Endodermal cell (in vitro differentiated cells): ENCODE measurements at places on chromosomes 13 and 19. TPM values are rescaled to one million over a fixed set of nuclear protein-coding genes. Genes with fewer than 3 reads are reported as not detected.

The ZNF723 gene
- total RNA-seq, result not detected in 2 replicates

The ZNF850 gene
- total RNA-seq, result 26.0 and 28.1 TPM in 2 replicates

The IL17D gene
- total RNA-seq, result 0.33 to 0.93 TPM (median 0.87 TPM) in 3 replicates

The PRSS57 gene
- total RNA-seq, result not detected in 2 replicates

The SELENOV gene
- total RNA-seq, result 5.9 to 15.3 TPM (median 14.6 TPM) in 3 replicates

The CEBPA gene
- total RNA-seq, result 1.8 to 4.1 TPM (median 2.3 TPM) in 3 replicates

The CTU1 gene
- total RNA-seq, result 5.1 and 5.5 TPM in 2 replicates

The BAX gene
- 126 to 184 TPM (median 182 TPM) in 3 replicates for total RNA-seq

The ZNF536 gene
- total RNA-seq, result 0.09 TPM in 1 of 3 replicates, not detected in the others

The ANGPTL8 gene
- total RNA-seq, result not detected in 2 replicates

The FCER2 gene
- not detected in 2 replicates for total RNA-seq

The FAM216B gene
- total RNA-seq, result not detected in 3 replicates

DNA sequence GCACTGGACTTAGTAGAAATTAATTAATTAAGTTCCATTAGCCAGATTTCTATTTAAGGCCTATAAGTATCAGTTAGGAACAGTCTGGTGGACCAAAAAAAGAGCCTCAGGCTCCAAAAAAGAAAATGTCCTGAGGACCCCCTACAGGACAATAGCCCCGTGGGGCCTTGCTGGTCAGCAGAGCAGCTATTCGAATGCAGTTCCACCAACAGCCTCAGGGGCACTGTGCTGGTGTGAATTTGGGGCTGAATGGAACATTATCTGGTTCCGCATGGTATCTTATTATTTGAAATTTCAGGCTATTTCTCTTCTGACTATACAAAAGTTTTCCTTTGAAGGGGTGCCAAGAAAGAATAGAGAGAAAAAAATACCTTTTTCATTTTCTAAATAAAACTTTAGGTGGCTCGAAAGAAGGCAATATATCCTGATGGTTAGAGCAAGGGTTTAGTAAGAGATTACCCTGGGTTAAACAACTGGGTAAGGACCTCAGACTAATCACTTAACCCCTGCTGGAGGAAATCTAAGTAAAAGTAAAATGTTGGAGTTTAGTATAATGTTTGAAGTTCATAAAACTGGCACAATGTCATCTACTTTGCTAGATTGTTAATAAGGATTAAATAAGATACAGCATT lies 147.2 kb downstream of the MIPEP start:
- peak; percentile 82 for DNase-seq

GRCh38 chr19:30222992-30223865 lies 149.0 kb upstream of the ZNF536 start:
- DNase-seq, result peak; percentile 72

- DNase-seq, result peak; percentile 81
These were observed 94.8 kb downstream of the SOX1 start for GRCh38 chr13:112161521-112162301.

DNA sequence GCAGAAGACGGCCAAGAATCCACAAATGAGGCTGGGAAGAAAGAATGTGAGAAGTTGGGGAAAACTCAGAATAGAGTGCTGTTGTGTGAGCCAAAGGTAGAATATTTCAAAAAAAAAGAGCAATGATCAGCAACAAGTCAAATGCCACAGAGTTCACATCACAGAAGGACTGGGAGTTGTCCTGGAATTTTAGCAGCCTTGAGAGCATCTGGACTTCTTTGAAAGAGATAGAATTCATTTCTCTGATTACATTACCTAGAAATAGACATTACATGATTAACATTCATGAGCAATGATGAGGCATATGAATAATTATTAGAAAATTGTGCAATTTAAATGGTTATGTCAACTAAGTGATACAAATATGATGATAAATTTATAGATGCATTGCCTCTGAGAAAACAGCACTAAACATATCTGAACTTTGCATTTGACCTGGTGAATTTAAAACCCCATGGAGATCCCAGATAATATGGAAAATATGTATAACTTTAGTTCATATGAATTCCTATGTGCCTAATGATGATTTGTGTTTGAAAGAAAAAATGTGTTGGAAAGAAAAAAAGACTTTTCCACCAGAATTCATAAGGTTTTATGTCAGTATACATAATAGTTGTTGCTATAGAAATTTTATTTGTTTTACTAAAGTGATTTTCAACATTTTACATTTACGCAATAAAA lies 186.2 kb downstream of the POSTN start:
- no peak for DNase-seq

DNA sequence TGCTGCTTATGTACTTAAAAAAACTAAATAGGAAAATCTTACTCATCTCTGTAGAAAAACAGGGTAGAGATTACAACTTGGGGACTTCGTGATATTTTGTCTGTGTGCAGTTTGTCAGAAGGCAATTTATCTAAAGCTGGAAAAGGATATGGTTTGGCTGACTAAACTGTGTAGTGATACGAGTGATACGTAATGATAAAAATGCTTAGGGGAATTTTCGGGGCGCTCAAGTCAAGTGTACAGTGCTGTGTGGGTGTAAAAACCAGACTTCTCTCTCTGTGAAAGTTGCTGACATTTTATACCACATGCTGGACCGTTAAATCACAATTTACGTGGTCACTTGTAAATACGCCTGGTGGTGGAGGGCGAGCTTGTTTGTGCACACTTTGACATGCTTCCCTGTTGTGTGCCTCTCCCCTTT lies 221.7 kb downstream of the KCNRG start:
- DNase-seq, result no peak

DNA sequence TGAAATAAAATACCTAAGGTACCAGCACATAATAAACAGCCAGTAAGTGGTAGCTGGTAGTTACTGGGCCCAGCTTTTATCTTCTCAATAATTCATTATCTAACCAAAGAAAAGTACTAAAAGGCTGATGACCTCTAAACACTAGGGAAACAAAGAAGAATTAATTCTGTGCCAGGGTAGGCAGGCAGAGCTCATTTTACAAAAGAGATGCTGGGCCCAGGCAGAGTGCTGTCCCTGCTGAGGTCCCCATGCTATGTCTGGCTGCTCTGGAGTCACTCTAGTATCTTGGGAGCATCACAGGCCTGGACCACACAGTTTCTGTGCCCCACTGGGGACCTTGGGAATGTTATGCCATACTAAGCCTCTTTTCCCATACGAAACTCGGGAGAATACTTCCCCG lies 18.2 kb downstream of the ZNF507 start:
- DNase-seq, result no peak

- DNase-seq, result peak; percentile 89
These were observed 8.3 kb downstream of the CACTIN start for GRCh38 chr19:3618144-3618810.

DNA sequence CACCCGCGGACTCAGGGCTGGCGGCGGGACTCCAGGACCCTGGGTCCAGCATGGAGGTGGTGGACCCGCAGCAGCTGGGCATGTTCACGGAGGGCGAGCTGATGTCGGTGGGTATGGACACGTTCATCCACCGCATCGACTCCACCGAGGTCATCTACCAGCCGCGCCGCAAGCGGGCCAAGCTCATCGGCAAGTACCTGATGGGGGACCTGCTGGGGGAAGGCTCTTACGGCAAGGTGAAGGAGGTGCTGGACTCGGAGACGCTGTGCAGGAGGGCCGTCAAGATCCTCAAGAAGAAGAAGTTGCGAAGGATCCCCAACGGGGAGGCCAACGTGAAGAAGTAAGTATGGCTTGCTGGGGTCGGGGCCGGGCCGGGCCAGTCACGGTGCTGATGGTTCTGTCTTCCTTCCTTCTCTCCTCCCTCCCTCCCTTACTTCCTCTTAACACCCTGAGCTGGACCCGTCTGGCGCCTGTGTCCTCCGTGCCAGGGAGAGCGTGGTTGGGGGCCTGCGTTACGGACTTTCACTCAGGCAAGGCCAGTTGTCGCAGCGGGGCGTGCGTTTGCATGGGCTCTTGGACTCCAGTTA lies 1.4 kb downstream of the STK11 start:
- DNase-seq, result peak; percentile 78

GRCh38 chr19:39409208-39410016 lies 2.8 kb downstream of the ZFP36 start:
- DNase-seq, result peak; percentile 97

GRCh38 chr13:40241125-40241798 lies 425.2 kb downstream of the FOXO1 start:
- no peak for DNase-seq

- no peak for DNase-seq
These were observed 226.0 kb downstream of the NALCN start for GRCh38 chr13:101190337-101190736.

GRCh38 chr19:1230783-1231489 lies 6.9 kb downstream of the CBARP start:
- DNase-seq, result peak; percentile 81

- no peak for DNase-seq
These were observed 6.7 kb downstream of the TMTC4 start for GRCh38 chr13:100667894-100668293.

DNA sequence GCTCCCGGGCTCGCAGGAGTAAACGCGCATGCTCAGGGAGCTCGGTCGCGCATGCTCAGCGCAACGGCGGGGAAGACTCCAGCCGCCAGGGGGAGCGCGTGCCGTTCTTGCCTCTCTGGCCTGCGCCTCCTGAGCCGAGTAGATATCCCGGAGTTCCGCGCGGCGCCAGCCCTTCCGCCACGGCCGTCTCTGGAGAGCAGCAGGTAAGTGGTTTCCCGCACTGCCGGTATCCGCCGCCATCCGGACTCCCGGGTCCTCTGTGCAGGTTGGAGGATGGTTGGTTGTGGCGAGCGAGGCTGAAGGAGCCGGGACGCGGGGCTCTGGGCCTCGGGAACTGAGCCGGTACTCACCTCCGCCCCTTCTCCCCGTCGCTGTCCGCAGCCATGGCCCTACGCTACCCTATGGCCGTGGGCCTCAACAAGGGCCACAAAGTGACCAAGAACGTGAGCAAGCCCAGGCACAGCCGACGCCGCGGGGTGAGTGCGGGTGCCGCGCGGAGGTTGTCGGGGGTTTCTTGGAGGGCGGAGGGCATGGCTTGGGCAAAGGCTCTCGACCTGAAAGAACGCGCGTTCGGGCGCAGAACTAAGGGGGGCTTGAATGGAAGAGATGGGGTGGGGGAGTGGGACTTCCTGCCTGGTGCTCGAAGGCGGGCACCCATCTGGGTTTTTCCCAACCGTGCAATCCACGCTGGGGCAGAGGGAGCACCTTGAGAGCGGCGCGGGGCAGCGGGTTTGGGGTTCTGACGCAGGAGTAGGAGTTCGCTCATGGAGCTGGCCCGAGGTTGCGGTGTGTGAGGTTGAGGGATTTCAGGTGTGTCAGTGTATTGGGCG lies at the start of gene RPL36:
Gene RPL36, plus strand, starts transcription at position 171 of the 830 bp plus-strand sequence. Its CDS starts 213 bp downstream, at position 384.
- DNase-seq, result peak; percentile 100

DNA sequence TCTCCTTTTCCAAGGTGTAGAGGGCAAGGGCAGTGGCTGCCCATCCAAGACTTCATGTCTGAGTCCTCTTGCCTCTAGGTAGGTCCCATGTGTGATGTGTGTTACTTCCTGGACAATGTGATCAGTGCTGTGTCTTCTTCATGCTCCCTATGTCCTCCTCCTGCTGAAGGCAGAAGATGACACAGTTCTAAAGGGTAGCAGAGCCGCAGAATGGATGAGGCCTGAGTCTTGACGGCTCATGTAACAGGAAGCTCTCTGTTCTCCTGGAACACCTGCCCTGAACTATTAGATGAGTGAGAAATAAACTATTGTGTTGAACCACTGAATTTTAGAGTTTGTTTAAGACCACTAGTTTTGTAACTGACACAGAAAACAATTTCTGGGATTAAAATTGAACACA lies 165.9 kb downstream of the NDFIP2 start:
- no peak for DNase-seq

DNA sequence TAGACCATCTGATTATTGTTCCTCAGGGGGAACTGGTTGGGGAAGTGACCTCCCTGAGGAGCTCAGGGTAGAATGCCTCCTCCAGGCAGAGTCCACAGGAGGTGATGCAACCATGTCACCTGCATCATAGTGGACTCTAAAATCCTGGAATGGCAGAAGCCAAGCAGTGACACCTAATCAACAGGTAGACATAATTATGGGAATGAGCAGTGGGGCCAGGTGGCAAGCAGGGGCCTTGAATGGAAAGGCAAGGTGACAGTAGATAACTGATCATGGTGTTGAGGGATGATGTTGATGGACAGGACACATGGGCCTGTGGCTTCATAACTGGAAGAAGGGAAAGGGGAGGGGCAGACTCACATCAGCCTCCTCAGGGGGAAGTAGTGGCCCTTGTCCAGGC lies 27.3 kb upstream of the IRS2 start:
- DNase-seq, result no peak

DNA sequence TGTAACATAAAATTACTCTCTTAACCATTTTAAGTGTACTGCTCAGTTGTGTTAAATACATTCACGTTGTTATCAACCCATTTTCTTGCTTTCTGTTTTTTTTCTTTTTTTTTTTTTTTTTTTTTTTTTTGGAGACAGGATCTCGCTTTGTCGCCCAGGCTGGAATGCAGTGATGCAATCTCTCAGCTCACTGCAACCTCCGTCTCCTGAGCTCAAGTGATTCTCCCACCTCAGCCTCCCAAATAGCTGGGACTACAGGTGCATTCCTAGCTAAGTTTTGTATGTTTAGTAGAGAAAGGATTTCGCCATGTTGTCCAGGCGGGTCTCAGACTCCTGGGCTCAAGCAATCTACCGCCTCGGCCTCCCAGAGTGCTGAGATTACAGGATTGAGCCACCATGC lies 42.5 kb upstream of the C13orf42 start:
- DNase-seq, result peak; percentile 76

- peak; percentile 55 for DNase-seq
These were observed 247.7 kb downstream of the OLFM4 start for GRCh38 chr13:53276265-53276664.

- no peak for DNase-seq
These were observed 4.3 kb downstream of the CYP2B6 start for GRCh38 chr19:40995355-40995754.

GRCh38 chr19:14843578-14843977 lies 5.1 kb downstream of the OR7A10 start:
- DNase-seq, result no peak

GRCh38 chr19:55600662-55601028 lies 557 bp downstream of the ZNF524 start:
- no peak for DNase-seq

DNA sequence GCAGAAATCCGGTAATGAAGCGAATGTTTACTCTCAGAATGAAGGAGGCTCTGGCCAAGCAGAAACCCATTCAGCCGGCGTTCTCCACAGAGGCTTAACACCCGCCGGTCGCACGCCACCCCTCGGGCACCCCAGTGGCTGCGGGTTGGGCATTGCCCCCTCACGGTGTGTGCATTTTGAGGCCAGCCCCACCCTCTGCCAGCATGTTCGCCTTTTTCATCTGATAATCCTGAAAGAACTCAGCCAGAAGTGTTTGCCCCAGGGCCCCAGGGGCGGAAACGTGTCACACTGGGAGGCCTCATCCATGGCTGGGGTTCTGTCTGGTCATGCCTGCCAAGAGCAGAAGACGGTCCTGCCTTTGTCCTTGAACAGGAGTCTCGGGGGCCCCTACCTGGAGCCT lies 34.2 kb downstream of the COMP start:
- no peak for DNase-seq

DNA sequence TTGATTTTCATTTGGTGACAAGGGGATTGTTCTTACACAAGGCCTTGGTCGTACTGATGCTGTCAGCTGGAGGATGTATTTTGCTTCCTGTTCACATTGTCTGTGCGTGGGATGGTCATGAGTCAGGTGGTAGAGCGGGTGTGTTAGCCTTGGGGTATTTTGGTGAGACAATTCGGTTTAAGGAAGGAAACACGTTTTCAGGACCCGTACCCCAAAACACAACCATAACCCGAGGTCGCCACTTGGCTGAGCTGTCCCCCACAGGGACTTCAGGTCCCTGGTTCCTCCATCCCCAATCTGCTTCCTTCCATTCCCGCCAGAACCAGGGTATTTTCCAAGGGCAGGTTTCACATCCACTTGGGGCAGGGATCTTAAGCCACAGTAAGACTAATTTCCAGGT lies 15.0 kb downstream of the MYO9B start:
- DNase-seq, result no peak
